ENCODE measurements at places on chromosomes 13 and 19. TPM values are rescaled to one million over a fixed set of nuclear protein-coding genes. Genes with fewer than 3 reads are reported as not detected.

Gene PRR12
- 39.2 TPM for total RNA-seq

Gene ZNF850
- 3.8 TPM for total RNA-seq

Gene ZNF667
- 6.0 TPM for total RNA-seq

Gene LAIR1
- total RNA-seq = not detected

Gene OR7A5
- total RNA-seq = not detected

Gene FUT6
- not detected for total RNA-seq

Gene PROSER3
- total RNA-seq = 41.7 TPM

Gene ZNF66
- 20.0 TPM for total RNA-seq

Gene FCER2
- total RNA-seq = not detected

Gene ZC3H4
- 50.3 TPM for total RNA-seq

Gene ZNF253
- 56.0 TPM for total RNA-seq

Gene SKA3
- total RNA-seq = 4.6 TPM

Gene CYP2F1
- not detected for total RNA-seq

Gene PVR
- 14.8 TPM for total RNA-seq

Gene MCF2L
- total RNA-seq = 83.0 TPM

Gene PCDH20
- 0.64 TPM for total RNA-seq

Gene SHISA7
- 3.2 TPM for total RNA-seq

Gene FFAR1
- not detected for total RNA-seq

Measured in glutamatergic neuron (in vitro differentiated cells).